HCT116 (cell line): ENCODE measurements at places on chromosomes 12 and 14. TPM values are rescaled to one million over a fixed set of nuclear protein-coding genes. Genes with fewer than 3 reads are reported as not detected.

Gene SPIC
- total RNA-seq, result not detected

Gene CLEC4A
- 0.69 TPM for total RNA-seq

Gene COX8C
- total RNA-seq, result not detected

Gene CD163
- 1.4 TPM for total RNA-seq

Gene CYP27B1
- total RNA-seq, result 11.6 TPM

DNA sequence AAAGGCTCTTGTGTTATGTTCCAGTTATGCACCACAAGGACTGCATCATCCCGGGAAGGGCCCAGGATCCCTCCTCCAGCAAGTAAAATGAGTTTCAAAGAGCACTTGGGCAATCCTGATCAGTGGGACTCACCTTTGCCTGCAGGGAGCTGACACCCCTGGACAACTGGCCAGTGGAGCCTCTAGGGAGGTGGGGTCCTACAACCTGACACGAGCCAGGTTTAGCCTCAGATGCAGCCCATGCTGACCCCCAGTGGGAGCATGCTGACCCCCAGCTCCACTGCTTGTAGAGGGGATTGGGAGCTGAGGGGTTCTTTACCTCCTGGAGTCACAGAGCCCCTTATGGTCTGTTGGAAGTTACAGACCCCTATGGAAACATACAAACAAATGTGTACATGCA is 365.8 kb downstream of the CACNA1C start:
- no peaks in the 10 kb centered on the region for H3K36me3 ChIP-seq
- DNase-seq, result no peak
- H3K27me3 ChIP-seq, result peaks cover 6% of the 10 kb centered on the region; the same call in 1 of the 2 replicates
- H3K4me1 ChIP-seq, result no peaks in the 10 kb centered on the region

DNA sequence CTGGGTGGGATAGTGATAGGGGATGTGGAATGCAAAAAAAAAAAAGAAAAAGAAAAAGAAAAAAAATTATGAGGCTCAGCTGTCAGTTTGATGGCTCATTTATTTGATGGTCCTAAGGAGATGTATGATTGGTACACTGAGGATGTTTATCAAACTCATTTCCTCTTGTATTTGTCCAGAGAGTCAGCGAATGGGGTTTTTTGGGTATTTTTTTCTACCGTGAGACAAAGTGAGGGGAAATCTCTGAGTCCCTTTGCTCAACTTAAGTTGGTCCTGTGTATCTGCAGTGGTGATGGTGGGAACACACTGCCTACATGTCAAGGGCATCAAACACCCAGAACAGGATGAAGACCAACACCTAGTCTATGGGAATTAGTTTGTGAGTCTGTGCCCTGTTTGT is 176.9 kb upstream of the HIF1A start:
- no peaks in the 10 kb centered on the region for H3K27me3 ChIP-seq
- no peaks in the 10 kb centered on the region for H3K36me3 ChIP-seq
- H3K4me3 ChIP-seq, result no peak overlapping the region
- H3K4me1 ChIP-seq, result peaks cover 36% of the 10 kb centered on the region

GRCh38 chr12:2785017-2785416 is 9.8 kb upstream of the FKBP4 start:
- no peak for DNase-seq
- no peaks in the 10 kb centered on the region; the same call in 1 of the 2 replicates for H3K4me1 ChIP-seq
- no peaks in the 10 kb centered on the region for H3K36me3 ChIP-seq
- H3K4me3 ChIP-seq, result no peak overlapping the region
- H3K27ac ChIP-seq, result no peak overlapping the region

GRCh38 chr12:85632390-85632789 is 203.8 kb downstream of the RASSF9 start:
- no peaks in the 10 kb centered on the region for H3K27me3 ChIP-seq
- H3K27ac ChIP-seq, result no peak overlapping the region
- H3K4me1 ChIP-seq, result peaks cover 11% of the 10 kb centered on the region
- H3K4me3 ChIP-seq, result no peak overlapping the region

DNA sequence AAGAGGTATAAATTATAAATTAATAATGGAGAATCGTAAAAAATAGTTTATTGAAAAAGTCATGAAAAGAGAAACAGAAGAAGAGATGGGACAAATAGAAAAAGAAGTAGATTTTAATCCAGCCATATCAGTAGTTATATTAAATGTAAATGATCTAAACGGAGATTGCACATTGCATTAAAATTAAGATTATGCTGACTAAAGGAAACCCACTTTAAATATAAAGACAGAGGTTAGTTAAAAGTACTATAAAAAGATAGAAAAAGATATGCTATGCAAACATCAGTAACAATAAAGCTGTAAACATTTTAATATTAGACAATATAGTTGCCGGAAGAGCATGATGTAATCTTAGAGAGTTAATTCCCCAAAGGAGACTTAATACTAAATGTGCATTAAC is 5.4 kb upstream of the MBIP start:
- no peak overlapping the region for H3K4me3 ChIP-seq
- no peaks in the 10 kb centered on the region for H3K36me3 ChIP-seq

DNA sequence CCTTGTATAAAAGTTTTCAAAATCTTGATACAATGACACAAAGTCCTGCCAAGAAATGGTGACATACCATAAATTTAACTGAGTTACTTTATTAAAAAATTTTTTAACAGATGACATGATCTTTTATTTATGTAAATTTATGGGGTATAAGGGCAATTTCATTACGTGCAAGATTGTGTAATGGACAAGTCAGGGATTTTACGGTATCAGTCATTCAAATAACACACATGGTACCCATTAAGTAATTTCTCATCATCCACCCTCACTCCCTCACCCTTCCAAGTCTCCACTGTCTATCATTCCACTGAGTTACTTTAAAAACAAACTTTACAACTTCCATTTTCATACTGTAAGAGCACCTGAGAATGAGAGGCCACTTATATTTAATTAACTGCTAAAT is 37.4 kb downstream of the SPTLC2 start:
- no peaks in the 10 kb centered on the region for H3K27me3 ChIP-seq
- H3K27ac ChIP-seq, result no peak overlapping the region
- DNase-seq, result no peak
- peaks cover 10% of the 10 kb centered on the region; the same call in 1 of the 2 replicates for H3K4me1 ChIP-seq

- H3K27me3 ChIP-seq, result no peaks in the 10 kb centered on the region
- H3K36me3 ChIP-seq, result peaks cover 15% of the 10 kb centered on the region
- H3K4me1 ChIP-seq, result peaks cover 63% of the 10 kb centered on the region
These were observed 615 bp downstream of the CDKN1B start for GRCh38 chr12:12717586-12718380.

- no peak overlapping the region for H3K4me3 ChIP-seq
- DNase-seq, result no peak
- H3K4me1 ChIP-seq, result peaks cover 13% of the 10 kb centered on the region
- no peaks in the 10 kb centered on the region for H3K36me3 ChIP-seq
- no peak overlapping the region for H3K27ac ChIP-seq
These were observed 176.1 kb downstream of the KTN1 start for GRCh38 chr14:55756078-55756477.

DNA sequence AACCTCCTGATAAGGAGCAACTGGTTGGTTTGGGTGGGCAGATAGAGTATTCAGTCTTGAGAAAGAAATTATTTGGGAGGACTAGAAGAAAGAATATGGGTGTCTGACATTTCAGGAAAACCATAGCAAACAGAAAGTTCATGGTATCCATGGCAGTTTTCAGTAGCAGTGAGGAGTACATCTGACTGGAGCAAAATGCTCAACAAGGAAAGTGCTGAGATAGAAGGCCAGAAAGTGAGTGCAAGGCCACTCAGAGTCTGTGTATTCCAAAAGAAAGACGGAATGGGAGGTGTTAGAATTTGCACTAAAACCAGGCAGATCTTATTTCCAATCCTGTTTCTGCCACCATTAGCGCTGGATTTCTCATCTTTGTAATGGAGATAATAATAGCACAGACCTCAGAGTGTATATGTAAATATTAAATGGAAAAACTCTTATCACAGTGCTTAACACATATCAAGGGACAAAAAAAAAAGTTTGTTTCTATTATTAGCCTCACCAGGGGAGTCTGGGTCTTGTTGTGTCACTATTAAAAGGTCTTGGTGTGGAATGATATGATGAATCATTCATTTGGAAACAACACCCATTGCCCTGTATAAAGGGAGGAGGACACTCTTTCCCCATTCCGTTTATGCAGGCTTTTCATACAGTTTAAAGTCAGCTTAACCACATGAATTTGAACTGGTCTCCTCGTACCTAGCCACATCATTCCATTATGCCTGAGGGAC is 349.8 kb downstream of the IPO8 start:
- H3K4me1 ChIP-seq, result no peaks in the 10 kb centered on the region
- H3K4me3 ChIP-seq, result no peak overlapping the region
- H3K27ac ChIP-seq, result no peak overlapping the region
- DNase-seq, result no peak

GRCh38 chr12:77229640-77230442 is 164.5 kb upstream of the E2F7 start:
- no peak overlapping the region for H3K27ac ChIP-seq
- no peak overlapping the region for H3K4me3 ChIP-seq
- no peak for DNase-seq
- no peaks in the 10 kb centered on the region for H3K4me1 ChIP-seq
- no peaks in the 10 kb centered on the region for H3K36me3 ChIP-seq
- H3K27me3 ChIP-seq, result no peaks in the 10 kb centered on the region

DNA sequence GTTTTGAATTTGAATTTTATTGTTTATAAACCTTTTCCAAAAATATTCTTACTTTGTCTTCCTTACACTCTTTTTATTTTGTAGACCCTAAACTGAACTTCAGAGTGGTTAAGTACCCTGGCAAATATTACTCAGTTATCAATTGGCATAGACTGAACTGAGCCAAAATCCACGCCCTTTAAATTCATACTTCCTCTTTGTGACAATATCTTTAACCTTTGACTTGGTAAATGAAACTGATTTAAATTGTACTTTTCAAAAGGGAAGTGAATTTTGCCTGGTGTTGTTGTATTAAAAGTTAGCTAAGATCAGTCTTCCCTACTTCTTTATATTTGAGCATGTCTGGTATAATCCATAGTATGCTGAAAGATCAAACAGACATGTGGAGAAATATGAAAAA is 184.3 kb upstream of the USP15 start:
- no peaks in the 10 kb centered on the region for H3K27me3 ChIP-seq
- no peak overlapping the region for H3K4me3 ChIP-seq
- no peaks in the 10 kb centered on the region for H3K36me3 ChIP-seq
- no peak for DNase-seq
- H3K4me1 ChIP-seq, result no peaks in the 10 kb centered on the region

- no peaks in the 10 kb centered on the region for H3K4me1 ChIP-seq
- H3K36me3 ChIP-seq, result no peaks in the 10 kb centered on the region
- no peaks in the 10 kb centered on the region for H3K27me3 ChIP-seq
These were observed 32.4 kb downstream of the CCDC88C start for GRCh38 chr14:91385224-91385623.

DNA sequence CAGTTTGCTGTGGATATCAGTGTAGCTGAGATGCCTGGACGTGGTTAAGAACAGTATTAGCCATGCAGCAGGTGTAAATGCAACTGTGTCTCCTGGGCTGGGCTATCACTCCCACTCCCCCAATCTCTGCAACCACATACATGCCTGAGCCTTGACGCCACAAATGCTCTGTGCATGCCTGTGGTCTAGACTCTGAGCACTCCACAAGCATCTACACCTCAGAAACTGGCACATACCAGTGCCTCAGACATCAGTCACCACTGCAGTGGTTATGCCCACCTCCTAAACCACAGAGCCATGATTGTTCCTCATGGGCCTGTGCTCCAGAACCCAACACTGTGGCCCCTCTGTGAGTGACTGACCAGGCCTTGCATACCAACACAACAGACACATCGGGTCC is 226.8 kb upstream of the ALG10 start:
- H3K4me3 ChIP-seq, result no peak overlapping the region
- no peak for DNase-seq
- H3K4me1 ChIP-seq, result no peaks in the 10 kb centered on the region

GRCh38 chr12:10540776-10541205 is 35.1 kb downstream of the EIF2S3B start:
- H3K27me3 ChIP-seq, result no peaks in the 10 kb centered on the region
- H3K27ac ChIP-seq, result no peak overlapping the region
- DNase-seq, result no peak
- H3K4me1 ChIP-seq, result no peaks in the 10 kb centered on the region

GRCh38 chr12:49907352-49907751 is 3.7 kb upstream of the FAIM2 start:
- H3K4me1 ChIP-seq, result peaks cover 18% of the 10 kb centered on the region
- no peaks in the 10 kb centered on the region for H3K27me3 ChIP-seq
- H3K4me3 ChIP-seq, result no peak overlapping the region
- no peak for DNase-seq

DNA sequence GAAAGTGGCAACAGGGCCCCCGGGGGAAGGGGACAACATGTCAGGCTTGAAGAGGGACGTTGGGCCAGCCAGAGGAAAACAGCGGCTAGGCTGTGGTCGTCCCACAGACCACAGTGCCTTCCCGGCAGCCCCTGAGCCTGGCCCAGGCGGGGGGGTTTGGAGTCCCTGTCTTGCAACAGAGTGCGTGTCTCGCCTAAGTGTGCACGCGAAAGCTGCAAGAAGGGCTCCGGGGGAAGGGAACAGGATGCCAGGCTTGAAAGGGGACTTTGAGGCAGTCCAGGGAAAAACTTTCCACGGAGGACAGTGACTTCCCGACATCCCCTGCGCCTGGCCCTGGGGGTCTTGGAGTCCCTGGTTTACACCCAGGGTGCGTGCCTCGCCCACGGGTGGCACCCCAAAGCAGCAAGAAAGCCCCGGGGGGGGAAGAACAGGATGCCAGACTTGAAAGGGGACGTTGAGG is 157.5 kb upstream of the ALG10B start:
- no peak overlapping the region for H3K27ac ChIP-seq
- H3K27me3 ChIP-seq, result no peaks in the 10 kb centered on the region
- DNase-seq, result no peak
- no peak overlapping the region for H3K4me3 ChIP-seq
- H3K4me1 ChIP-seq, result no peaks in the 10 kb centered on the region

DNA sequence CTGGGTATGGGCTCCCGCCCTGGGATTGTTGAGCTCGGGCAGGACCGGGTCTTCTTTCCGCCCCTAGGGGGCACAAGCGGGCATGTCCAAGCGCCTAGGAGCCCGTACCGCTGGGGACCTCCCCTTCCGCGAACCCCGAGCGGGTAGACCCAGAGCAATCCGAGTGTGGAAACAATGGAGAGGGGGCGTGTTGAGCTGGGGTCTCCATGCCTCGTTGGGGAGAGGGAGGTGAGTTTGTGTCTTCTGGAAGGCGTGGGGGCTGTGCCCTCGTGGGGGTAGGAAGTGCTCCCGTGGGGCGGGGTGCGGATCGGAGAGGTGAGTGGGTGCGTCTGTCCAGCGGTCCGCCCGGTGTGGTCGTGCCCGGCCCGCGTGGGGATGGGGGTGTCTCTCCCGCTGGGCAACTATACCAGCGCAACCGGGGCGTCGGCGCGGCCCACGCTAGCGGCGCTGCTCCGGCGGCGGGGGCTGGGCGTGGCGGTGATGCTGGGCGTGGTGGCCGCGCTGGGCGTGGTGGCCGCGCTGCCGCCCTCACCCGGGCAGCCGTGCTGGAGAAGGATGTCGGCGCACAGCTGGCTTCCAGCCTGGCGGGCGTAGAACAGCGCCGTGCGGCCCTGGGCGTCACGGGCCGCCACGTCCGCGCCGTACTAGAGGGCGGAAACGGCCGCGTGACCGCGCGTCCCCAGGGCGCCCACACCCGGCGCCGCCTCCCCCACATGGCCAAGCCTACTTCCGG is 12.2 kb downstream of the AGAP2 start:
- H3K27me3 ChIP-seq, result no peaks in the 10 kb centered on the region
- H3K27ac ChIP-seq, result peak overlapping the region; percentile 92
- peak overlapping the region; percentile 89 for H3K4me3 ChIP-seq
- DNase-seq, result peak; percentile 72
- H3K4me1 ChIP-seq, result peaks cover 18% of the 10 kb centered on the region
- H3K36me3 ChIP-seq, result peaks cover 8% of the 10 kb centered on the region
